ENCODE measurements at places on chromosomes 4 and X. TPM values are rescaled to one million over a fixed set of nuclear protein-coding genes. Genes with fewer than 3 reads are reported as not detected.

Gene SORCS2
- total RNA-seq = 0.49 TPM

Gene TIGD2
- total RNA-seq = 14.1 TPM

Gene LIMCH1
- total RNA-seq = 3.3 TPM

Gene GCNA
- total RNA-seq = 1.7 TPM

Gene C4orf50
- not detected for total RNA-seq

Gene MAGEA12
- total RNA-seq = not detected

Gene SSX1
- not detected for total RNA-seq

Gene LDB2
- 16.6 TPM for total RNA-seq

Gene LRP2BP
- total RNA-seq = 0.49 TPM

Gene TAB3
- total RNA-seq = 16.4 TPM

Gene ANXA3
- 4.7 TPM for total RNA-seq

Gene DDIT4L
- total RNA-seq = 7.2 TPM

Gene GPR119
- total RNA-seq = not detected

Gene MAGEE2
- total RNA-seq = not detected

Gene CCDC158
- total RNA-seq = 0.65 TPM

Gene FDCSP
- not detected for total RNA-seq
